ENCODE measurements at places on chromosomes 13 and 19. TPM values are rescaled to one million over a fixed set of nuclear protein-coding genes. Genes with fewer than 3 reads are reported as not detected.

- no peak for DNase-seq
Measured at GRCh38 chr13:77507931-77508776, 27.4 kb upstream of the SCEL start.

SRRM5 gene
- 0.63 TPM for total RNA-seq

DNA sequence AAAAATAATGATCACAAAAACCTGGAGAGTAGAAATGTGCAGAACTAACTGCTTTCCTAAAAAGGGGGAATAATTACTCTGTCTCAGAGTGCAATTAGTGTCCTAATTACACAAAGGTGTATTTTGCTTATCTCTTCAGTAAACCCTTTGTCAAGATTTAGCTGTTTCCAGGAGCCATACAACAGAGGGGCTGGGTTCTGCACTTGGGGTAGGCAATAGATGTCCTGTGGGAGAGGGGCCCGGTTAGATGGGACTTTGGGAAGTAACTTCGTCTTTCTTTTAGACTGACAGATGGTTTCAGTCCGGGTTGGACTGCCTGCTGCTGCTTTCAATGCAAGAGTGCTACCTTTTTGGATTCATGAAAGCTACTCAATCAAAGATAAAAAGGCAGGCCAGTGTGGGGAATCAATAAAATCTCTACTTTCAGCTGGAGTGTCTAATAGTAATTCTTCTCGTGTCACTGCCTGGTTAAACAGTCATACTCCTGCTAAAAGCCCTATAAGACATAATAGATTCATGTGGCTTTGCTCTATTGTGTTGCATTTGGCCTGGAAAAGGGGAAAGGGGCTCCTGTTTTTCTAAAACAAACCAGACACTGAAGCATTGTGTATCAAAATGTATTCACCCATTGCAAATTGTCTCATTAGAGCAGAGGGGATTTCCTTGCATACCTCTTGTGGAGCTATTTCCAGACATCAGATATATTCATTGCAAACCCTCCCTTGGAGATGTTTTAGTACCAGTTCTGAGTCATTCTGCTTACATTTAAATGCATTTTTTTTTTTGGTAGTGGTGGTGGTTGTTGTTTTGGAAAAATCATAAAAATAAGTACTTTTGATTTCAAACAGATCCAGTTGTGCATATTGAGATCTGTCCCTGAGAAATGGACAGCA is 83.3 kb upstream of the PCDH8 start:
- DNase-seq: no peak

GRCh38 chr13:75220861-75221260 is 261.1 kb downstream of the TBC1D4 start:
- no peak for DNase-seq

ZNF433 gene
- total RNA-seq: 4.7 TPM

DNA sequence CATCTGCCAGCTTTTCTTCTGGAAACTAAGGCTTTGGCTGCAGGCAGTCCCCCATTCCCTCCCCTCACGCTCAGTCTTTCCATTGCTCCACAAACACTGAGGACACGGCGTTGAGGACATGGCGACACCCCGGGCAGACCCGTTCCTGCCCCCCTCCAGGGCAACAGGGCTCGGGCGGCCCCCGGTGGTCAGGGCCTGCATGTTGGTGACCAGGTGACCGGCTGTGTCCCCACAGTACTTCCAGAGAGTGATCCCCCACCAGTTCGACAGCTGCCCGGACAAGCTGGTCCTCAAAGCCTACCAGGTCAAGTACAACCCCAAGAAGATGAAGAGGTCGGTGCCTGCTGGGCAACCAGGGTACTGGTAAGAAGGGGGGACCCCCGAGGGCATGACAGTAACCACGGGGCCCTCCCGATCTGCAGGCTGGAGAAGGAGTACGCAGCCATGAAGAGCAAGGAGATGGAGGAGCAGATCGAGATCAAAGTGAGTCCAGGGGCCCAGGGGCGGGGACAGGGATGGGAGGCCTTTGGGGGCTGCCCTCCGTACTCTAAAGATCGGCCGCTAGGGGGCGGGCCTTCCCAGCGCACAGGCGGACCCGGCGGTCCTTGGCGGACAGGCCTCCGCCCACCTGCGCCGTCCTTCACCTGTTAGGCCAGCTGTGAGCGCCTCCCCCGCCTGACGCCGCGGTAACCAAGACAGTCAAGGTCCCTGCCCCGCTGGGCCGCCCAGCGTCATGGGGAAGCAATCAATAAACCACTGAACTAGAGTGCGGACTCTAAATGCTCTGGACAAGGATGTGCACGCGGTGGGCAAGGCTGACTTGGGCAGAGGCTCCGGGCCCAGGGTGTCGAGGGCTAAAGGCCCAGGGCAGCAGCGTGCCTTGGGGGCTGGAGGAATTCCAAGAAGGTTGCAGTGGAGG is 21.1 kb downstream of the PRR36 start:
- DNase-seq: peak; percentile 88

DLL3 gene
- not detected for total RNA-seq

NLRP5 gene
- total RNA-seq: not detected

CRTC1 gene
- total RNA-seq: 11.5 TPM

DNA sequence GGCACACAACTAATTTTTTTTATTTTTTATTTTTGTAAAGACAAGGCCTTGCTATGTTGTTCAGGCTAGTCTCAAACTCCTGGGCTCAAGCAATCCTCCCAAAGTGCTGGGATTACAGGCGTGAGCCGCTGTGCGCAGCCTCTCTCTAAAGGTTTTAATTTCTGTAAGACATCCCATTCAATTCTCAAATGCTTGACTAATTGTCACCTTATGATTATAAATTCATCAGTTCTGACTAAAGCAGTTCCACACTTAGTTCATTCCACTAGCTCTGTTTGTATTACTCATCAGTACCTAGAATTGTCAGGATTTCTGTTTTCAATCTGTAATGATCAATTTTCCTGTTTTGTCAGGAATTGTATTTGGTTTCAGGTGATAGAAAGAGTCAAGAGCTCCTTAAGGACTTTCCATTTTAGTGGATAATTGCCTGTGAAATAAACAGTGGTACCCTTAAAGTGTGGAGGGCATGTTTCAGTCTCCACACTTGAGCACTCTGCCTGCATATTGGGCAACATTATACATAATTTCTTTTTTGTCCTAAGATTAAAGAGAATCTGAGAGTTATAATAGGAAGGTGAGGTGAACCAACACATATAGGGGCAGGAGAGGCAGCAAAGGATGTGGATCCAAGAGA is 27.6 kb downstream of the GPALPP1 start:
- DNase-seq: no peak

DNA sequence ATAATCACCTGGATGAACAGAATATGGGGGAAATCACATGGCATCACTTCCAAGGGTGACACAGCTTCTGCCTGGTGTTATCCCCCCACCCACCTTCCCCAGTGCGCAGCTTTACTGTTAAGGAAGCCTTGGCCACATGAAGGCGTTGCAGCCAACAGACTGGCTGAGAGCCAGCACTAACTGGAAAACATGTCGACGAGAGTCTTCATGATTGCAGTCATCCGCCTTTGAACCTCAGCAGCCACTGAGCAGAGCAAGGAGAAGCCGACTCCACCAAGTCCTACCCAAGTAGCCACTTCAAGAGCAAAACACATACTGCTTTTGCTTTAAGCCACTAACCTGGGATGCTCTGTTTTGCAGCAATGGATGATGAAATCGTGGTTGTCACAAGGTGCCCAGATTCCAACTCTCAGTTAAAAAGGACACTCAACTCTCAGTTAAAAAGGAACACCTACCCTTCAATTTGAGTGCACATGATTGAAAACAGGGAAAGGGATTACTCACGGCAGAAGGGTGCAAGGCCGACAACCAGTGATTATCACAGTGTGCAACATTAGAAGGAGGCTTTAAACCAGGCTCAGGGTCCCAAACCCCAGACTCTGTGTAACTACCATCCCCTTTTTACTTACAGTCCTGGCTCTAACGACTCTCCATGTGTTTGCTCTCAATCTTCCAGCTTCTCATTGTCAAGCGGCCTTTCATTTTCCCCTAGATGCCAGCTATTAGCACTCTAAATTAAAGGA is 149.1 kb downstream of the KLF12 start:
- DNase-seq: no peak

ONECUT3 gene
- not detected for total RNA-seq

DNA sequence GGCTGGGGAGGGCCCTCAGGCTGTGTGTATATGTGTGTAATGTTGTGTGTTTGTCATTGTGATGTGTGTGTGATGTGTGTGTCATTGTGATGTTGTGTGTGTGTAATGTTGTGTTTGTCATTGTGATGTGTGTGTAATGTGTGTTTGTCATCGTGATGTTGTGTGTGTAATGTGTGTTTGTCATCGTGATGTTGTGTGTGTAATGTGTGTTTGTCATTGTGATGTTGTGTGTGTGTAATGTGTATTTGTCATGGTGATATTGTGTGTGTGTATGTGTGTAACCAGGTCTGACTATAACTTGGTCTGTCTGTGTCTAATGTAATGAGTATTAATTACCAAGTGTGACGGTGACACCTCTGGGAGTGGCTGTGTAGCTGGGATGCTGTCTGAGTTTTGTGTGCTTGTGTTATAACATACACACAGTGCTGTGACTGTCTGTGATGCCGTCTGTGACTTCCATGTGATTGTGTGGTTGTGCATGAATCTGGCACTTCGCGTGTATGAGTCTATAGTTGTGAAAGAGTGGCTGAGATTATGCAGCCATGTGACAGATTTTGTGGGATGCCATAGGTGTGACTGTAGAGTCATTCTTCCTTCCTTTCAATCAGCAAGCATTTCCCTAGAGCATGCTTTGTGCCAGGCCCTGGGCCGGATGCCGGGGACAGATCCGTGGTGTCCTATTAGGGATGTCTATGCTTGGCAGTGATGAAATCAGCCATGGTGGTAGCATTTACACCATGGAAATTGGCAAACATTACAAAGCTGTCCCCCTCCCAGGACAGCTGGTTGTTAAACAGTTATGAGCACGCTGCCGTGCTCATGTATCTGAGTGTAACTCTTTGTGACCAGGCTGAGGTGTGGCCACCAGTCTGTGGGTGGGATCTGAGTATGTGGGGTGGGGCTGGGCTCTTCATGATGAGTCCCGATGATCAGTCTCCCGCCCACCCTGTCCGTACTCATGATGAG is 6.4 kb downstream of the TNFSF14 start:
- DNase-seq: no peak

FFAR1 gene
- total RNA-seq: not detected

DNA sequence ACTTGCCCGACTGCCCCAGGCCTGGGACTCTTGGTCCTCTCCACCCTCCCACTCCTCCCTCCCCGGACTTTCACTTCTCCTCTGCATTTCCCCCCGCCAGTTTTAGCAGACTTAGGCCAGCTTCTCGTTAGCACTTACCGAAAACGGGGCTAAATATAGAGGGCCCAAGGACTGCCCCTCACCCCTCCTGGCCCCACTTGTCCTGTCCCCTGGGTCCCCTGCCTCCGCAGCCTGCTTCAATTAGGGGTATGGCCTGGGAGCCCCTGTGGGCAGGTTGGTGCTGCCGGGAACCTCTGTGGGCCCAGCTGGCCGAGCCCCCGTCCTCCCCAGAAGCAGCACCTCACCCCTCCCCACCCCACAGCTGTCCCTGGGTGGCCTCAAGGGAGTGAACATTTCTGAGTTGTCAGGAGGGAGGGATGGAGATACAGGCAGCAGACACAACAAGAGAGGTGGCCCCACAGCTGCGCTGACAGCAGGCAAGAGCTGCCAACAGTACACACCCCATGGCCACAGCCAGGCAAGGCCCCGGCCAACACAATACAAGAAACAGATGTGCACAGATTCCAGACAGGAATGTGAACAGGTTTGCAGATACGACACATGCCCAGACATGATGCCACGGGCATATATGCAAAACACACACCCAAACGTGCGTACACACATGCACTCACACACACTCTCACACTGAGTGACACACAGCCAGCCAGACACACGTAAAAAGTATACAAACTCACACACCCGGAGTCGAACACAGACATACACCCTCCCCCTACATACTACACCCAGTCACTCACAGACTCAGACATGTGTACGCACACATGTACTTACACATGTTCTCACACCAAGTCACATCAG is 2.6 kb downstream of the POU2F2 start:
- DNase-seq: peak; percentile 44

TEX29 gene
- 0.63 TPM for total RNA-seq

DNA sequence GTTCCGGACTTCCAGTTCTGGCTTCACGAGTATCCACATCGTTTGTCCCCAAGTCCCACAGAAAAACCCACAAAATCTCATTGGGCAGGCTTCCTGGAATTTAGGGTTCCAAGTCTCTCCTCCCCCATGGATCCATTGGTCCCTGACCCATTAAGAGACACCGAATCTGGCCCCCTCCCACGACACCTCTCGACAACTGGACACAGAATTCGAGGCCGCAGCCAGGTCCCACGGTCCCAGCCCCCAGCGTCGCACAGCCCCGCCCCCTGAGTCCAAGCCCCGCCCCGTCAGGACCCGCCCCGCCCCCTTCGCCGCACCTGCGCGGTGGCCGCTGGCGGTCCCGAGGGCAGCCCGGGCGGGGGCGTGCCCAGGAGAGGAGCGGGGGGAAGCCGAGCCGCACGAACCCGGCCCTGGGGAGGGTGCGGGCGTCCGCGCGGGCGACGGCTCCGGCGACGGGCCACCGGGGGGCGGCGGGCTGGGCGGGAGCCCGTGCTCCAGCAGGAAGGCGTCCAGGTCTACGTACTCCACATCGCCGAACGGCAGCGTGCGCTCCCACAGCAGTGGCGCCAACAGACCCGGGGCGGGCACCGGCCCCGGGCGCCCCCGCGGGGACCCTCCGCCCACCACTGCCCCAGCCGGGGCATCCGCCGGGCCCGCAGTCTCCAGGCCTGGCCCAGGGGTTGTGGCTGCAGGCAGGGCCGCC is 1.8 kb downstream of the DBP start:
- peak; percentile 88 for DNase-seq

BLOC1S3 gene
- 11.6 TPM for total RNA-seq

DNA sequence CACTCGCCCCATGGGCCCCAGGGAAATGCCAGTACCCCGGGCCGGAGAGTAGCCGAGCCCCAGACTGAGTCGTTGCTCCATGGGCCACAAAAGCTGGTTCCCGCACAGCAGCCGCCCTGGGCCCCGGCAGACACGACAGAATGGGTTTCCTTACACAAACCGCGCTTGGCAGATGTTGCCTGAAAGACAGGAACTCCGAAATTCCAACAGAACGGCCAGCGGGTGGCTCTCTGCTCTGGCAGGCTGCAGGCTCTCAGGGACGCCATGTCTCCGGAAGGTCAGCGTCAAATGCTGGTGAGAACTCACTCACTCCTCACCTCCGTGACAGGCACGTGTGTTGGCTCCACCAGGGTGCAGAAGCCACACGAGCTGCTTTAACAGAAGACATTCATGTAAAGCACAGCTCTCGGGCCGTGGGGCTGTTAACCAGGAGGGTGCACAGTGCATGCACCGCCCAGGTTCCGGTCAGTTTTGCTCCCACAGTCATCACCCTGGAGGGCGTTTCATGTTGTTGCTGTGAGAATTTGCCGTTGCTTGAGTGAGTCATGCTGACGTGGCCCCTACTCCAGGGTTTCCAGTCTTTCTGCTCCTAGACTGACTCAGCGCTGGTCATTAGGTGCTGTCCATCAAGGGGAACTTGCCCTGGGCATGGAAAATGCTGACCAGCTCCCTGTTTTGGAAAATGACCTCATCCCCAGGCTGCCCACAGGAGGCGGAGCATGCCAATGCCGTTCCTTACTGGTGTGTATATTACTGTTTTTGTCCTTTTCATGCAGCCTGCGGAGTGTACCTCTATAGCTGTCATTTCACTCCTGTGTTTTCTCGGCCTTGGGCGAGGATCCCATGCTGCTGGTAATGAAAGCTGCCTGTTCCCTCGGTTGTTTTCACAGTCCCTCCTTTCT is 44.8 kb downstream of the ANKRD10 start:
- peak; percentile 59 for DNase-seq

- peak; percentile 94 for DNase-seq
Measured at GRCh38 chr19:35269438-35270117, 816 bp downstream of the USF2 start.

GRCh38 chr19:5536337-5536894 is 31.3 kb downstream of the TINCR start:
- no peak for DNase-seq

PSG7 gene
- total RNA-seq: not detected

PSG2 gene
- total RNA-seq: not detected

TINCR gene
- 5.6 TPM for total RNA-seq

KXD1 gene
- total RNA-seq: 63.2 TPM

Data from mucosa of descending colon (tissue), 3 donors.